ENCODE measurements at places on chromosomes 4 and X. TPM values are rescaled to one million over a fixed set of nuclear protein-coding genes. Genes with fewer than 3 reads are reported as not detected.

Gene PABPC1L2A
- not detected for total RNA-seq

Gene RTL9
- total RNA-seq, result 0.07 TPM

Gene FDCSP
- not detected for total RNA-seq

Gene CXCL1
- total RNA-seq, result not detected

Gene SPCS3
- total RNA-seq, result 50.7 TPM

Gene EMD
- 32.0 TPM for total RNA-seq

Gene UCP1
- total RNA-seq, result not detected

Gene MUC7
- not detected for total RNA-seq

Gene UVSSA
- total RNA-seq, result 9.1 TPM

Gene GASK1B
- 44.9 TPM for total RNA-seq

Gene NSUN7
- not detected for total RNA-seq

Gene TEX13B
- total RNA-seq, result not detected

Gene CLDN34
- not detected for total RNA-seq

Gene SSX1
- 0.51 TPM for total RNA-seq

Gene IL21
- total RNA-seq, result not detected

Gene C4orf50
- 0.07 TPM for total RNA-seq

Gene TCEAL7
- not detected for total RNA-seq

Gene LRRC66
- not detected for total RNA-seq

Gene TMEM144
- 25.4 TPM for total RNA-seq

Gene SLC49A3
- total RNA-seq, result not detected

Gene IGSF1
- total RNA-seq, result not detected

Gene ITIH6
- not detected for total RNA-seq

Gene BANK1
- total RNA-seq, result 0.90 TPM

Gene PFKFB1
- not detected for total RNA-seq

Gene F11
- total RNA-seq, result not detected

Gene VCX3B
- not detected for total RNA-seq

Gene SSX4B
- total RNA-seq, result not detected

Gene AMER1
- total RNA-seq, result 0.84 TPM

Gene SOX3
- total RNA-seq, result 0.78 TPM

Gene ABCG2
- total RNA-seq, result 12.8 TPM

Gene SOD3
- total RNA-seq, result 112 TPM

Gene TMPRSS11D
- not detected for total RNA-seq

Gene CLGN
- 14.0 TPM for total RNA-seq

Gene CCDC160
- total RNA-seq, result not detected

Gene COL25A1
- not detected for total RNA-seq

Gene UGT2B17
- not detected for total RNA-seq

Gene ESX1
- total RNA-seq, result not detected

Gene SPARCL1
- 0.51 TPM for total RNA-seq

Gene TNIP3
- total RNA-seq, result not detected

Gene CYSLTR1
- total RNA-seq, result not detected

Gene DOK7
- total RNA-seq, result 20.7 TPM

Gene SEL1L3
- 161 TPM for total RNA-seq

Gene TMPRSS11B
- total RNA-seq, result not detected

Gene BMP15
- total RNA-seq, result not detected

Gene MAGEB1
- not detected for total RNA-seq

Gene LRIT3
- not detected for total RNA-seq

Data from Caki2 (cell line).